ENCODE measurements at places on chromosomes 11 and 22.

GRCh38 chr11:46640036-46640788 lies 22.9 kb downstream of the ATG13 start:
- DNase-seq, result no peak

GRCh38 chr11:116422956-116423600 lies 349.7 kb downstream of the BUD13 start:
- no peak for DNase-seq

DNA sequence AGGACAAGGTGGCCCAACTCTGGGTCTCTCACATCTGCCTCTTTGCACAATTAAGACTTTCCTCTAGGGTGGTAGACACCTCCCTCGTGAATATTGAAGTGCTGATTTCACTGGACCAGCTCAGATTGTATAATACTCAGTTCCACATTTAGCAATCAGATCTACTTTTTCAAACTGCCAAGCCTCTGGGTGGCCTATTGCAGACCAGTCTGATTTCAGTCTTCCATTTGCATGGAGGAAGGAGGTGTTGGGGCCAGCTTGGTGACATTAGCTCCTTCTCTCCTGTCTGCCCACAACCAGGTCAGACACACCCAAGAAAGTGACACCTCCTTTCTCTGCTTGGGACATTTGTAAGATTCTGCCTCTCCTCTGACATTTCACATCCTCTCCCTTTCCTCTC lies 78.2 kb downstream of the PPFIBP2 start:
- no peak for DNase-seq

GRCh38 chr11:112826026-112826425 lies 135.2 kb upstream of the NCAM1 start:
- DNase-seq, result no peak

DNA sequence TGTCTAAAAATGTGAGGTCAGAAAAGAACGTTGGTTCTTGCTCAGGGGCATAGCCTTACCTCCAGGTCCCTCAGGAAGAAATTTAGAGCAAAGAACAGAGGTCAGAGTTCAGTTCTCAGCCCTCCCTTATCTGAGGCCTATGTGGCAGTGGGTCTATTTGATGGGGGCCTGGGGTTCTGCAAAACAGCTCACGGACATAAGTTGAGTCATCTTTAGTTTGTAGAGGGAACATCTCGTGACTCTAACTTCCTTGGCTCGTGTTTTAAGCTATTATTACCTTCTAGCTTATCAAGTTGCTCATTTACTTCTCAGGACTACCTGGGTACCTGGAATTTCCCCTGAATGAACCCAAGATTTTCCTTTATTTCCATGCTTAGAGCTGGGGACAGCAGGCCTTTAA lies 91.3 kb upstream of the AMOTL1 start:
- DNase-seq, result no peak

GRCh38 chr11:32006799-32007388 lies 84.0 kb upstream of the RCN1 start:
- no peak for DNase-seq

- DNase-seq, result no peak
These were observed 12.3 kb upstream of the TSKU start for GRCh38 chr11:76770642-76771445.

DNA sequence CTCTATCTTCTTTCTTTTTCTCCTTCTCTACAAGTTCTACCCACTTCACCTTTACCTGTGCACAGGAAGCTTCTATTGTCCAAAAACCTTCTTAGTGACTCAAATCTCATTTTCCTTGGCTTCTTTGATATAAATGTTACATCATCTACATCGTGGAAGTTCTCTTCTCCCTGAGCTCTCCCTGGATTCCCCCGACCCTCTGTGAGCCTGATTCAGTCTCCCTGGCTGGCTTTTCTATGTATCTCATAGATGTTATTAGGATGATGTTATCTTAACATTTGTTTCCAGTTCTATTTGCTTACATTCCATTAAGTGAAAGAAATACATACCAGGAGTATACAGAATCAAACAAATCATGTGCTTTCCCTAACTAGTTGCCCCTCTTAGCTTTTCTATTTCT lies 235.8 kb upstream of the PITPNB start:
- no peak for DNase-seq
